ENCODE measurements at places on chromosomes 2 and 18.

GRCh38 chr2:238649936-238650518 lies 197.9 kb upstream of the TWIST2 start:
- no peak for DNase-seq

DNA sequence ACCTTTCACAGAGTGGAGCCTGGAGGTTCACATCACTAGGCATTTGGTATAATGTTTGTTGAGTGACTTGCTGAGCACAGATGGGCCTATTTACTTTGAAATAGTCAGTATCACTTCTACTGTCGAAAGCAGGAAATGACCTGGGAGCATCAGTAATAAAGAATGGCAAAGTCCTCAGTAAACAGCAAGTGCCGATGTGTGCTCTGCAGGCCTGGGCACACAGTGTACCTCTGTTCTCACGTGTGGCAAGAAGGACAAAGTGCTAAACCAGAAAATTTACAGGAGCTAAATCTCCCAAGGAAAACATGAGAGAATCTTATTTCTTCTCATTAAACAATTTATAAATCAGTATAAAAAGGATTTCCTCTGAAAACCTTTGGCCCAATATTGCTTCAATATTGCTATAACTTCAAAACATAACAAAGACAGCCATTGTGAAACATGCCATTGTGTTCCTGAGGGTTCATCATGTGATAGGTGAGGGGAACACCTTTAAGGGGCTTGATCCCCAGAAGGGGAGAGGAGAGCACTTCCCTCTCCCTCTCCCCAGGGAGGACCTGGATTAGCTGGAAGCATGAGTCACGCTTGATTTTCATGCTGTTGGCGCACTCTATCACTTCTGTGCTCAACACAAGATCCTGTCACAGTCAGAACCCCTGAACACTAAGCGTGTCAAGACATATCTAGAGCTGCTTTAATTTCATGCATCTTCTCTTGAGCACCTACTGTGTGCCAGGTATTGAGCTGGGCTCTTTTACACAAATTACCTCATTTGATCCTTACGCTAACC lies 131.5 kb upstream of the SMAD2 start:
- DNase-seq = no peak

DNA sequence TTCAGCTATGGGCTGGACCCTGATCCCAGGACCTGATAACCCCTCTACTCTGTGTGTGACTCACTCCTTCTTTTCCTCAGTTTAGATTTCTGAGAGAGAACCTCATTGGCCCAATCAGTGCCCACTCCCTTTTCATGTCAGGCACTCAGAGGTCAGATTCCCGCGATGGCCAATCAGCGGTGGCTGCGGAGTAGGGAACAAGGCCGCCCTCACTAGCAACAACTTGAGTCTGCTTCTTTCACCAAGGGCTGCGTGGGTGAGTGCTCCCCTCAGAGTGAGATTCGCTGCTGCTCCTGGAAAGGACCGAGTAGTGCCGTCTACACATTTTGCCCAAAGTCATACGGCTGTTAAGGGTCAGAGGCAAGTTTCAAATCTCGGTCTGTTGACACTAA lies 34.7 kb downstream of the NPPC start:
- DNase-seq = no peak

DNA sequence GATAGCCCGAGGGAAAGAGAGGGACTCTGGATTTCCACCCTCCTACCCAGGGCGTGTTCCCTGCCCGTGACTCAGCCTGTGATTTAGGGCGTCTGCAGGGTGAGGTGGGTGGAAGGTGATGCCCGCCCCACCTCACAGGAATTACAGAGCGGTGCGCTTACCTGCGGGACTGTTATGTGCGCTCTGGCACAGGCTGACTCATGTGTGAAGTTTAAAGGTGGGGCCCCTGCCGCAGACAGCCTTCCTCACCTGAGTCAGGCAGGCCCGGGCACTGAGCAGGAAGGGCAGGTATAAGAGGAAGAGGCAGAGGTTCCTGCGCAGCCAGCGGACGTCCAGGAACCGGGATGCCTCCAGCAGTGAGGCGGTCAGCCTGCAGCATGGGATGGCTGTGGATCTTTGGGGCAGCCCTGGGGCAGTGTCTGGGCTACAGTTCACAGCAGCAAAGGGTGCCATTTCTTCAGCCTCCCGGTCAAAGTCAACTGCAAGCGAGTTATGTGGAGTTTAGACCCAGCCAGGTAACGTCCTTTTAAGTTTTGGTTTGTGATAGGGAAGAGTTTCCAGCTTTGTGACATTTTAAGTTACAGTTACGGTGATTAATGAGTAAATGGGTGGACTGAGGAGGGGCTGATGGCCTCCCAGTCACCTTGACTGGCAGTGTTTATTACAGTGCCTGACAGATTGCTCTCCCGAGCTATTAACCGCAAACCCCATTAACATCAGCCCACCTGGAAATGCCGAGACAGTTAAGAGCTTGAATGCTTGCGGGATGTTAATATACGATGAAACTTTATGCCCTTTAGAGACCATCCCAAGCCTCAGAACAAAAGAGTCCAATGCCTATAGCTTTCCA lies 141.6 kb upstream of the TTC39C start:
- peak; percentile 24 for DNase-seq

DNA sequence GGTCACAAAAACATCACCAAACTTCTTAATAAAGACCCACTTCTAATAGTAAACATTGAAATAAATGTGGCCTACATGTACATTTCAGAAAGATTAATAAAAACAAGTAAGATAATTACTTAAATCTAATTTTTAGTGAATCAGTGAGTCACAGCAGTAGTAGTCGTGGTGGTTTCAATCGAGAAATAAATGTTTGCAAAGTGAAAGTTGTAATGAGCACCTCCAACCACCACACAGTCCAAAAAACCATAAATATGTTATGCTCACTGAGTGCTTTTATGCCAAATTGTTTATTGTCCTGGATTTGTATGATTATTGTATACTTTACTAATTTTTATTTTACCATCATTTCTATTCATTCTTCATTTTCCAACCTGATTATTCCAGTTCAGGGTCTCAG lies 61.8 kb upstream of the SPOPL start:
- no peak for DNase-seq

DNA sequence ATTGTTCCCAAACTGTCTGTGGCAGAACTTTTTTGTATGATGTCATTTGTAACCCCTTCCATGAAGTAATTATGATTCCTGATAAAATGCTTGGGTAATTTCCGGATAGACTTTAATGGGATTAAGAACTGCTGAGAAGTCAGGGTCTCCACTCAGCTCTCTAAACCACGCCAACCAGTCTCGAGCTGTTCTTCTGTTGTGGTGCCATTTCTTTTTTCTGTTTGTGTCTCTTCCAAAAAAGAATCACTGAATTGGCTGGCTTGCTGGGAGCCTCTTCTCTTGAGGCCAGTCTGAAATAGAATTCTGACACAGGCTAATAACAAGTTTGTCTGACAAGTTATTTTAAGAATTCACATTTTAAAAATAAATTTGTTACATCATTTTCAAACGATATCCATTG lies 198.9 kb downstream of the BCL2 start:
- no peak for DNase-seq

DNA sequence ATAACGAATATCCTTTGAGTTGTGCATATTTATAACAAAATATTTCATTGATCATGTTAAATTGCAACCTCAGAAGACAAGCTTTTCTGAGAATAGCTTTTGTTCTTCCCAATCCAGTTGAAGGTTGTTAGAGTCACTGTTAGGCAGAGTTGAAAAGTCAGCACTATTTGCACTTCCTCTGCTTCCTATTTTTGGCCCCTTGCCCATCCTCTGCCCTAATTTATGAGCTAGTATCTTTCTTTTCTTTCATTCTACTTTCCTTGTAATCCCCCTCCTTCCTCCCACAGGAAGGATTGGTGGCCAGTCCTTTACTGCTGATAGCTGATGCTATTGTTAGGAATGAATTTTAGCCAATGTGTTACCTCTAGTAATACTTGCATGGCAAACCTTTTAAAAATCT lies 4.9 kb downstream of the RALB start:
- no peak for DNase-seq

DNA sequence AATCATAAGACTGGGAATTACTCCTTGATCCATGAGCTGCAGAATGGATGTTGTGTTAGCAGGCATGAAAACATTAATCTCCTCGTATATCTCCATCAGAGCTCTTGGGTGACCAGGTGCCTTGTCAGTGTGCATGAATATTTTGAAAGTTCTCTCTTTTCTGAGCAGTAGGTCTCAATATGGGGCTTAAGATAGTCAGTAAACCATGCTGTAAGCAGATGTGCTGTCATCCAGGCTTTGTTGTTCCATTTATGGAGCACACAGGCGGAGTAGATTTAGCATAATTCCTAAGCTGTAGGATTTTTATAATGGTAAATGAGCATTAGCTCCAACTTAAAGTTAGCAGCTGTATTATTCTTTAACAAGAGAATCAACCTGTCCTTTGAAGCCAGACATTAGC lies 160.3 kb downstream of the MYO1B start:
- no peak for DNase-seq

DNA sequence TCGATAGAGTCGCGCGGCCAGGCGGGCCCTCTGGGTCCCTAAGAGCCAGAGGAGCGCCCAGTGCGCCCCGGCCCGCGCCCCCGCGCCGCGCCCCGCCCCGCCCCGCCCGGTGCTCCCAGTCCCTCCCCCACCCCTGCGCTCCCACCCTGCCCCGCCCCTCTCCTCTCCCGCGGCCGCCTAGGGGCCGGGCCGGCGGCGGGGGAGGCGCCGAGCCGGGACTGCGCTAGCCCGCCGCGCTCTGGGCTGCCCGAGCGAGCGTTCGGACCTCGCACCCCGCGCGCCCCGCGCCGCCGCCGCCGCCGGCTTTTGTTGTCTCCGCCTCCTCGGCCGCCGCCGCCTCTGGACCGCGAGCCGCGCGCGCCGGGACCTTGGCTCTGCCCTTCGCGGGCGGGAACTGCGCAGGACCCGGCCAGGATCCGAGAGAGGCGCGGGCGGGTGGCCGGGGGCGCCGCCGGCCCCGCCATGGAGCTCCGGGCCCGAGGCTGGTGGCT lies at the start of gene GPC1:
GPC1 (plus strand) TSS at position 207 of the 491 bp plus-strand sequence; CDS start at position 463, 256 bp downstream.
- no peak for DNase-seq

DNA sequence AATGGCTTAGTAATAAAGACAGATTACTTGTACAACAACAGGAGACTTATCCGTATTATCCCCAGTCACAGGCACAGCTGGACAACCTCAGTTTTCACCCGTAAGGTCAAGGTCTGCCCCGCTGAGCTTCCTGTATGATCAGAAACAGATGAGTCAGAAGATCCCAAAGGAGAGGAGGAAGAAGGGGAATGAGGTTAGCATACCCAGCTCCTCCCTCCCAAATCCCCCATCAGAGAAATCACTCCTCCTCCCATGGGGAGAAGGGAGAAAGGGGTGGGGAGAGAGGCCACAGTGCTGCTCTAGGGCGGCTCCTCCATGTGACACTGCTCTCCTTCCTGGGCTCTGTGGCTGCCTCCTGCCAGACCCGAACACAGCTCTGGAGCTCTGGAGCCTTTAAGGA lies 53.8 kb upstream of the SPTBN1 start:
- no peak for DNase-seq

- DNase-seq = no peak
Observed at GRCh38 chr2:150732064-150732463, 244.6 kb upstream of the RND3 start.

DNA sequence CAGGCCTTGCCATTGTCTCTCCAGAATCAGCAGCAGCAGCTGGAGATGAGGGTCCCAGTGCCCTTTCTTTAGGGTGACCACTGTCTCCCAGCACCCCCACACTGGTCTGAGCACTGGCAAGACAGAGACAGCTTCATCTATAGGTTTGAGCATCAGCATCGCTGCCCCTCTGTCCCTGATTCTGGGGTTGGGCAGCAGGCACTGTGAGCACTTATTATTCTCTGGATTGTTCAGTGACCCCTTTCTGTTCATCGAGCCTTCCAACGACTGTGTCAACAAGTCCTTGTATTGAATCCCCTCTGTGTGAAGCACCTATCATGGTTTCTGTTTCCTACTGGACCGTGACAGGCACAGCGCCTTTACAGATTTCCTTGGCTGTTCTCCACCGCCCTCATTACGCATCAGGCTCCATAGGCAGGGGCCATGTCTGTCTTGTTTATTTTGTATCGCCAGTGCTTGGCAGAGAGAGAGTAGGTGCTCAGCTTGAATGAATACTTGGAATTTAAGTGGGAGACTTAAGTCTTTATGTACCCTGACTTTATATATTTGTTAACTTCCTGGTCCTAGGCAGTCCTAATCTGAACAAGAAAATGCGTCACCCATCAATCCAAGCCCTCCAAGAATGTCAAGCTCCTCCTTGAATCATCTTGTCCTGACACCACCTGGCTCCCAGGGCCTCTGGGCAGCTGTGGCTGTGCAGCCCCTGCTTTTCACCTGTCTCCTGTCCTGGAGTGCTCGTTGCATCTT lies 11.4 kb downstream of the MALL start:
- no peak for DNase-seq

- no peak for DNase-seq
Observed at GRCh38 chr18:36537289-36537688, 239.8 kb downstream of the FHOD3 start.

GRCh38 chr18:24914171-24914525 lies 437.8 kb downstream of the ZNF521 start:
- no peak for DNase-seq

DNA sequence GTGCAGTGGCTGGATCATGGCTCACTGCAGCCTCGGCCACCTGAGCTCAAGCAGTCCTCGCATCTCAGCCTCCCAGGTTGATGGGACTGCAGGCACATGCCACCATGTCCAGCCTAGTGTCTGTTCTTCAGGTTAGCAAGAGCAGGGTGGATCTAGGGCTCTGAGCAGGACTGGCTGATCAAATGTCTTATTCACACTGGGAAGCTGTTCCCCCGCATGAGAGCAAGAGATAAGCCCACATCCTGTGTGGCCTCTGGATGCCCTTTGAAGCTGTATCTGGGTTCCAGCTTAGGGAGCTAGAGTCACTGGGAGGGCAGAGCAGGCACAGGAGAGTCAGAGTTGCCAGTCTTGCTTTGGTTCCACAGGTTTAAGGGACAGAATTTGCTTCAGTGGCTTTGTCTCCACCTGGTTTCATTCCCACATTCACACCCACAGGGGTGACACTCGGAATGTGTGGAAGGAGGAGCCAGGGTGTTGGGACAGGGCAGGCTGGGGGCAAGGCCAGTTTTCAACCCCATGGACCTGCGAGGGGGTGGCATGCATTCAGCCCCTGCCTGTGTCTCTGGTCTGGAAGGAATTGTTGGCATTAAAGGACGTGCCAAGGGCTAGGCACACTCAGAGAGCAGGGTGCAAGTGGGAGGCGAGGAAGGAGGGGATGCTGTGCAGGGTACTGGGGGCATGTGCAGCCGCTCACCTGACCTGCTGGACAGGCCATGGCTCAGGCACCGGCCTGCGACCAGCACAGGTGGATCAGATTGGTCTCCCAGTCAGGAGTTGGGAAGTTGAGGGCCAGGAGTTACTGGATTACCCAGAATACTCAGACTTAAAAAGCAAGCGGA lies 24.5 kb downstream of the PTPN18 start:
- DNase-seq = peak; percentile 32
